ENCODE measurements at places on chromosomes 13 and 19. TPM values are rescaled to one million over a fixed set of nuclear protein-coding genes. Genes with fewer than 3 reads are reported as not detected.

TMC4 gene
- total RNA-seq = 74.0 TPM

DNA sequence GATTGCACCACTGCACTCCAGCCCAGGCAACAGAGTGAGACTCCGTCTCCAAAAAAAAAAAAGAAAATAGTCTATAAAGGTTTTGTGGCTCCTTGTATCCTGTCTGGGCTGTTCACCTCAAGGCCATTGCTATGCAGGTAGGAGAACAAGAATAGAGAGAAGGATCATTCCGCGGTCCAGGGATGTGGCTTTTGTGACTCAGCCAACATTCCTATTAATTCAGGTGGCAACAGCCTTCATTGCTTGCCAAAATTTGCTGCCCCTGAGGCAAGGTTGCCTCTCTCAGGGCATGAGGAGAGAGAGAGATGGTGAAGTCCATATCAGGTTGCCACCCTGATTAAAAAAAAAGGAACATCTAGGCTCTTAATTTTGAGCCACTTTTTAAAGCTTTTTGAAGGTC is 8.0 kb downstream of the ZNF551 start:
- no peak for DNase-seq
- H3K36me3 ChIP-seq = no peaks in the 10 kb centered on the region
- H3K4me1 ChIP-seq = no peaks in the 10 kb centered on the region
- H3K4me3 ChIP-seq = no peak overlapping the region

DNA sequence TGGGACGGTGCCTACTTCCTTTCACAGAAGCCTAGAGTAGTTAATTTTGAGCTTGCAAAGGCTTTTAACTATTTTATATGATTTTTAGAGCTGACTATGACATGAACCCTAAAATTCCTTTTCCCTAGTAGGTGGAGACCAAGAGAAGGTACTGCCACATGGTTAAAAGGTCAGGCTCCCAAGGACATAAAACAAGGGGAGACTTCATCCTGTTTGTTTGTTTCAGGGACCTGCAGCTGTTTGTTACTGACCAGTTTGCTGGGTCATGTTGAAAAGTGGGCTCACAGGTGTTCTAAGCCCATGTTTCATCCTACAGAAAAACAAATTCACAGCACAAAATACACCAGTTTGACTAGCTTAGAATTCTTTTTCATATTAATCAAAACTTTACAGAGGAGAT is 3.9 kb upstream of the ZNF460 start:
- no peaks in the 10 kb centered on the region for H3K36me3 ChIP-seq
- no peaks in the 10 kb centered on the region for H3K27me3 ChIP-seq
- no peak overlapping the region for H3K4me3 ChIP-seq
- H3K4me1 ChIP-seq = no peaks in the 10 kb centered on the region
- no peak for DNase-seq

RNF225 gene
- total RNA-seq = 1.9 TPM

GRCh38 chr19:5049561-5049960 is 80.6 kb downstream of the KDM4B start:
- no peak overlapping the region for H3K4me3 ChIP-seq
- H3K4me1 ChIP-seq = peaks cover 25% of the 10 kb centered on the region
- H3K36me3 ChIP-seq = no peaks in the 10 kb centered on the region
- DNase-seq = no peak
- H3K27ac ChIP-seq = no peak overlapping the region

TTC9B gene
- total RNA-seq = not detected

- no peak overlapping the region for H3K4me3 ChIP-seq
- no peak overlapping the region for H3K27ac ChIP-seq
- no peak for DNase-seq
- no peaks in the 10 kb centered on the region for H3K36me3 ChIP-seq
- H3K4me1 ChIP-seq = no peaks in the 10 kb centered on the region
Measured at GRCh38 chr13:42984691-42985090, 7.3 kb downstream of the EPSTI1 start.

CLIP3 gene
- total RNA-seq = 16.6 TPM

- H3K27me3 ChIP-seq = no peaks in the 10 kb centered on the region
- H3K4me3 ChIP-seq = no peak overlapping the region
Measured at GRCh38 chr13:50365408-50366391, 350.5 kb downstream of the KCNRG start.

DNA sequence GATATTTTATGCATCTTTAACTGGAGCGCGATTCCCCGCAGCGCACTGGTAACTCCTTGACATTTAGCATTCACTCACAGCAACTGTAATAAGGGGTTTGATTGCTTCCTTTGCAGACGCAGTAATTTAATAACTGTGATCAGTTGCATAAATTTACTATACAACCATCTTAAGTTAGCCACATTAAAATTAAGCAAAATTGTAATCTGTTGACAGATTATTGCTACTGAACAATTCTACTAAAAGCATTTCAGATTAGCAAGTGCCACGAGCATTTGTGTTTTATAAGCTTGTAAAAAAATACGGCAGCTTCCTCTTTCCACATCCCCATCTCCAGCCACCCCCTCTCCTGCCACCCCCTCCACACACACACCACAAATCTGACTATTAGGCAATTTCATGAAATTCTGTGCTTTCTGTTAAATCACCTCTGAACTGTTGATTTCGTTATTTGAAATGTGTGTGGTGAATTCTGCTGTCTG is 44.4 kb downstream of the TSHZ3 start:
- peaks cover 7% of the 10 kb centered on the region for H3K4me1 ChIP-seq
- no peaks in the 10 kb centered on the region for H3K27me3 ChIP-seq
- no peak overlapping the region for H3K27ac ChIP-seq
- H3K4me3 ChIP-seq = no peak overlapping the region
- H3K36me3 ChIP-seq = no peaks in the 10 kb centered on the region

Data from left lung (tissue), 14 donors.